ENCODE measurements at places on chromosomes 5 and 9.
A peak's percentile ranks its signal among the peaks of the same experiment; 100 is the strongest.

- no peak for DNase-seq
Observed at GRCh38 chr9:137126786-137127185, 12.2 kb upstream of the GRIN1 start.

GRCh38 chr5:145811834-145812625, 23.1 kb downstream of the PRELID2 start:
- DNase-seq, result peak; percentile 72

GRCh38 chr5:17020678-17021601, 84.9 kb upstream of the MYO10 start:
- DNase-seq, result no peak

GRCh38 chr9:101388507-101388993, 3.7 kb upstream of the BAAT start:
- DNase-seq, result no peak

DNA sequence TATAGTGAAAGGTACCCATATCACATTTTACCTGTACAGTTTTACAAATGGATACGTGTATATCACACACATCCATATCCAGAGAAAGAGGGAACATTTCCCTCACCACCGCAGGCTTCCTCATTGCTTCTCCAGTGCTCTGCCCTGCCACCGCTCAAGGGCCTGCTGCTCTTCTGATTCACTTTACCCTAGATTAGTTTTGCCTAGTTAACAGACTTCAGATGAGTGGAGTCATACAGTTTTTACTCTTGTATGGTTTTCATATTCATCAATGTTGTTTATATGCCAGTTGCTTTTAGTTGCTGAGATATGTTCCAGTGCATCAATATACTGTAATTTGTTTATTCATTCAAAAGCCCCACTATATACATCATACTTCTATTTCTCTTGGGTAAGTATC, 53.9 kb upstream of the POMT1 start:
- DNase-seq, result no peak
